ENCODE measurements at places on chromosomes 16 and 17.

DNA sequence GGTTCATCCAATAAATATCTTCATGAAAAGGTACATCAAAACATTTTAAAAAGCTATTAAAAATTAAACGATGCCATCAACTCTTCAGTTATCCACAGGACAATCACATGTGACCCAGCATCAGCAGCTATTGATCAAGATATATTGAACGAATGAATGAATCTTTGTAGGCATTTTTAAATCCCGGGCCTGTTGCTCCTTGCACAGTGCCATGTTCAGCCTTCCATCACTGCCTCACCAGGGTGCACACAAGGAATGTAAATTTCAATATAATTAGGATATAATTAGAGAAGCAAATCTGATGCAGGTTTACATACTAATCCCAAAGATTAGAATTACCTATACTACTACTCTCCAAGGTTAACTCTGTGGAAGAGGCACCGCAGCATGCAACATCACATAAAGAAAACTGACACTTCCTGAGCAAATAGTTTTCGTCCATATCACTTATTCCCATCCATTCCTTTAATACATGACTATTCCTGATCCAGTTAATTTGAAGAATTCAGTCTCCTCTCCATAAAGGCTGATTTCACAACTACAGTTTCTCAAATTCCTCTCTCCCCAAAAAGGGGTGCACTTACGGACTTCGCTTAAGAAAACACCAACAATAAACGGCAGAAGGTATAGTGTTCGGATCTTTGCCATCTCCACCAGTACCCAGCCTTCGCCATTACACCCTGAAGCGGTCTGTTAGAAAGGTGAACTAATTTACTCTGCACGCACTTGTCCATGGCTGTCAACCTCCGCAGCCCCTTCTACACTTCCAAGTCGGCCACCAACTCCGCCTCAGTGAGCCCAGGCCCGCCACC lies 938 bp downstream of the NCOR1 start:
- no peak for DNase-seq

- no peak for DNase-seq
Measured at GRCh38 chr16:4353675-4354074, 2.6 kb upstream of the PAM16 start.

DNA sequence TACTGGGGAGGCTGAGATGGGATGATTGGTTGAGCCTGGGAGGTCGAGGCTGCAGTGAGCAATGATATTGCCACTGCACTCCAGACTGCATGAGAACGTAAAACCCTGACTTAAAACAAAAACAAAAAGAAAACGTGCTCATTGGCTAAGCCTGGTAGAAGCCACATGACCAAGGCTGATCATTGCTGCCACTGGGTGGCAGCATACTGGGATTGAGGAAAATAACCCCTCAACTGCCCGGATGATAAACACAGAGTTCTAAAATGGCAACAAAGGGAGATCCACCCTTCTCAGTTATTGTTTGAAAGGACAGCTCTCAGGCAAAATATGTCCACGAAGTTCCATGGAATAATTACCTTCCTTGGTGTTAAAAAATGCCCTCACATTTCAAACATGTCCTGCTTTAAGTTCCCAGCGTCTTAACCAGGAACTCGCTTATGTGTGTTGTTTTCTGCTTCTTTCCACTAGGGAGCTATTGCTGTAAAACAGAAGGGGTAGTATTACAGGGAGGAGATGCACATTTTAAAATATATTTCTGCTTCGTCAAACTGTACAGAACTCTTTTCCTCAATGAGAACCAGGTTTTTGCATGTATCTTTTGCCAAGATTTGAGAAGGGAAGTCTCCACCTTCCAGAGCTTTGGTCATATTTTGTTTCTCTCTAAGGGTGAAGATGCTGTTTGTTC lies 675.3 kb downstream of the MAF start:
- DNase-seq, result peak; percentile 57

DNA sequence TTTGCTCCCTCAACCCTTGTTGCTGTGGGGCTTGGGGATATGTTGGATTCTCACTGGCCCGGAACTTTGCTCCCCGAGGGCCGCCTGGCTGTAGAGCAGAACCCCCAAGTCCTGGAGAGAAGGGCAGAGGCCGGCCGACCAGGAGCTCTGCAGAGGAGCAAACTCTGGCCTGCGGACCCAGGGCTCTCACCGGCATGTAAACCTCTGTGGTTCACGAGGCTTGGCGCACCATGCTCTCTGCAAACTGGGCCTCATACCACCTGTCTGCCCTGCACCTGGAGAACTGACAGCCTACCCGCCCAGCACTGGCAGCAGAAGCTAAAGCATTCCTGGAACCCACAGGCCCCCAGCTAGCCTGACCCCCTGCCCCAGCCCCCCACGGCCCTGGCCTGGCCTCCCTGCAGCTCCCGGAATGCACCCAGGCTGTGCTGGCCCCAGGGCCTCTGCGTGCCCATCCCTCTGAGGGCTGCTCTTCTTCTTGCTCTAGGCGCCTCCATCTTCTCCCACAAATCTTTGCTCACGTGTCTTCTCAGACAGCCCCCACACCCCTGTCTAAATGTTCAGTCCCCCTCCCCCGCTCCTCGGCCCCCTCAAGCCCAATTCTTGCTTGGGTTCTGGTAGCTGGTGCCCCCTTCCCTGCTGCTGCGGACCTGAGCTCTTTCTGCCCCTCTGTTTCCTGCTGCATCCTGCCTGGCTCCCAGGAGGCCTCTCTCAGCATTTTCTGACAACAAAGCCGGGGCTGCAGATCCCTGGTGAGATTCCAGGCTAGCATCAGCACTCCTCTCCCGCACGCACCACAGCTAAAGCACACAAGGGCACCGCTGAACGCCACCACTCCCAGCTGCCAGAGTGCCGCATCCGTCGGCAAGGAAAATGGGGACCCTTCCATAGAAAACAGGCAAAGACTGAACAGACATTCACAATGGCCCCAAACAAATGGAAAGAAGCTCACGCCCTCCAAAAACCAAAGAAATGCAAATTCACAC lies 23.3 kb downstream of the ACTG1 start:
- peak; percentile 77 for DNase-seq

DNA sequence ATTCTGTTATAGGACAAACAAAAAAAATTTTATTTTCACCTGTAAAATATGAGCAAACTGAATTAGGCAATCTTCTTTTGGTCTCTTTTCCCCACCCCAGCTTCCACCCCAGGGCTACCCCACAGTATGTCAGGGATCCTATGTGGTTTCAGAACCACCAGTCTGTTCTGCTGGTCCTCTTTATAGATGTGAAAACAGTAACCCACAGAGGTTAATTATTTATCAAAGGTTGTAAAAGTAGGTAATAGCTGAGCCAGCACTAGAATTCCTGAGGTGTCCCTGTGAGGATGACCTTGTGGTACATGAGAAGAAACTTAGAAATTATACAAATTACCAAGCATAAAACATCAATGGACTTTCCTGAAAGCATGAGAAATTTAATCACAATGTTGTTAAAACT lies 428.7 kb downstream of the CNTNAP4 start:
- no peak for DNase-seq

- DNase-seq, result no peak
Measured at GRCh38 chr17:44314524-44314868, 6.1 kb downstream of the RUNDC3A start.

GRCh38 chr16:25014500-25015147 lies 545 bp downstream of the ARHGAP17 start:
- DNase-seq, result peak; percentile 58
